Activated CD4-positive, alpha-beta T cell treated with anti-CD3 and anti-CD28 coated beads for 4 hours (primary cell): ENCODE measurements at places on chromosomes 13 and 19.

DNA sequence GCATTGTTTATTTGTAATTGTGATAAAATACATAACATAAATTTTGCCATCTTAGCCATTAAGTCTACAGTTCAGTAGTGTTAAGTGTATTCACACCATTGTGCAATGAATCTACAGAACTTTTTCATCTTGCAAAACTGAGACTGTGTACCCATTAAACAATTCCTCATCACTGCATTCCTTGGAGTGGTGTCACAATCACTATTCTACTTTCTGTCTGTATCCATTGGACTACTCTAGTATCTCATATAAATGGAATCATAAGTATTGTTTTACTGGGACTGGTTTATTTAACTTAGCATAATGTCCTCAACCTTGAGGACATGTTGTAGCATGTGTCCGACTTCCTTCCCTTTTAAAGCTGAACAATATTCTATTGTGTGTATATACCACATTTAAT lies 36.8 kb downstream of the UFM1 start:
- DNase-seq, result no peak

- DNase-seq, result no peak
Measured at GRCh38 chr13:26340807-26341206, 86.9 kb downstream of the CDK8 start.

- DNase-seq, result no peak
Measured at GRCh38 chr13:21075011-21075378, 13.6 kb upstream of the LATS2 start.

DNA sequence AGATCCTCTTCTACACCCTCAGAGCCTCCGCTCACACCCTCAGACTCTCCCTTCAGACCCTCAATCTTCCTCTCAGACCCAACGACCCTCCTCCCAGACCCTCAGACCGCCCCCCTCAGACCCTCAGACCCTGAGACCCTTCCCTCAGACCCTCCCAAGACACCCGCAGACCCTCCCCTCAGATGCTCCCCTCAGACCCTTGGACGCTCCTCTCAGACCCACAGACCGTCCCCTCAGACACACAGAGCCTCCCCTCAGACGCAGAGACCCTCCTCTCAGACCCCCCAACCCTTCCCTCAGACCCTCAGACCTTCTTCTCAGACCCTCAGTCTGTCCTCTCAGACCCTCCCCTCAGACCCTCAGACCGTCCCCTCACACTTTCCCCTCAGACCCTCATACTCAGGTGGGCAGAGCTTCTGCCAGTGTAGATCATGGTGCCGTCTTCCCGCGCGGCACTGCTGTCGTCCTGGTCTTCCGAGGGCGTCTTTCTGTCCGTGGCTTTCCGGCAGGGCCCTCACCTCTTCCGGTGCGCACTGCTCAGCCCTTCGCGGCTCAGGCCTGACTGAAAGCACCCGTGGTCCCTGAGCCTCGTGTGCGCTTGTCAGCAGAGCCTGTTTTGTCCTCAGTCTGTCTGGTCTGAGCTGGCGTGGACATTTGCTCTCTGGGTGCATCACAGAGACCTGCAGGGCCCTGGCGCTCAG lies 18.9 kb upstream of the TFDP1 start:
- DNase-seq, result no peak

GRCh38 chr19:41930926-41931592 lies 2.8 kb upstream of the ERFL start:
- DNase-seq, result no peak

DNA sequence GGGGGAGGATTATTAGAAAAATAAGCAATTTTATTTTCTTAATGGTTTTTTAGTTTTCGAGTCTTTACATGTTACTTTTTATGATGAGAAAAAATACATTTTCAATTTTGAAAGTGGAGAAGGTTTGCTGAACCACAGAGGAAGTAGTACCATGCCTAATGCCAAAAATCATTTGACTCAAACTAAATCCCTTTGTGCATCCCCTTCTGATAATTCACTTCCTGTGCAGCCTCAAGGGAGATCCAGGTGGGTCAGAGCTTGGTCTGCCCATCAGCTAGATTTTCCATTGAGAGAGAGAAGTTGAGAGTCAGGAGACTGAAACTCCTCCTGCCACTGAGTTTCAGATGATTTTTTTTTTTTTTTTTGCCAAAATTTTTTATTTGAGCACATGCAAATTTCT lies 571.7 kb downstream of the LIG4 start:
- DNase-seq, result no peak

GRCh38 chr13:93364166-93364565 lies 137.6 kb downstream of the GPC6 start:
- no peak for DNase-seq

- no peak for DNase-seq
Measured at GRCh38 chr13:24284889-24285565, 24.4 kb upstream of the C1QTNF9 start.

DNA sequence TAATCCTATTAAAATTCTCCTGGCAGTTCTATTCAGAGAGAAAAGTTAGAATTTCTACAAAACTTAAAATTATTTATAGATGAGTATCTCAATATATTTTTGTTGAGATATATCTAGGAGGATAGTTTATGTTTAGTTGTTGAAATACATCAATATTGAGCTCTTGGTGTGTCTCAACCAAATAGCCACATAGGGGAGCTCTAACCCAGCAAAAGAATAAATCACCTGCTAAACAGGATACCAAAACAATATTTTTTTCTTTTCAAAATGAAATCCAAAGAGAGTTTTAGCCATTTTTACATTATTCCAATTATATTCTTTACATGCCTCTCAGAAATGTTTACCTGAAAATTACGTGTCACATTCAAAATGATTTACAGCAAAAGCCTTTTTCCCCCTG lies 954.7 kb downstream of the SLITRK6 start:
- DNase-seq, result no peak

- DNase-seq, result no peak
Measured at GRCh38 chr13:98446234-98446621, 130.7 kb downstream of the STK24 start.
